ENCODE measurements at places on chromosomes 3 and 15. TPM values are rescaled to one million over a fixed set of nuclear protein-coding genes. Genes with fewer than 3 reads are reported as not detected.

The LMAN1L gene
- not detected for total RNA-seq

The LRRC34 gene
- not detected for total RNA-seq

The RASGRP1 gene
- 0.40 TPM for total RNA-seq

The ACAN gene
- 1.4 TPM for total RNA-seq

The GASK1A gene
- total RNA-seq, result not detected

The PRSS50 gene
- total RNA-seq, result not detected

The MED12L gene
- 0.42 TPM for total RNA-seq

The GCSAM gene
- not detected for total RNA-seq

The FOXL2NB gene
- total RNA-seq, result 1.0 TPM

The EXOSC7 gene
- 46.5 TPM for total RNA-seq

The RAB6B gene
- 2.6 TPM for total RNA-seq

The FEZF2 gene
- total RNA-seq, result not detected

The SIAH2 gene
- total RNA-seq, result 17.9 TPM

The GABRB3 gene
- 70.0 TPM for total RNA-seq

The SPINK8 gene
- not detected for total RNA-seq

The CD200R1L gene
- 0.05 TPM for total RNA-seq

The KBTBD13 gene
- total RNA-seq, result not detected

The ATP13A4 gene
- total RNA-seq, result not detected

The MASP1 gene
- total RNA-seq, result not detected

The CTXN2 gene
- total RNA-seq, result not detected

The RGMA gene
- 0.49 TPM for total RNA-seq

The INAFM2 gene
- 7.6 TPM for total RNA-seq

The PLCL2 gene
- 3.9 TPM for total RNA-seq

The BNC1 gene
- total RNA-seq, result 0.65 TPM

The STT3B gene
- total RNA-seq, result 68.7 TPM

The SLC2A2 gene
- not detected for total RNA-seq

The PPARG gene
- total RNA-seq, result 39.5 TPM

The NTRK3 gene
- 24.5 TPM for total RNA-seq

The ALDH1L1 gene
- total RNA-seq, result 0.36 TPM

The GXYLT2 gene
- 1.6 TPM for total RNA-seq

The LIPH gene
- total RNA-seq, result 4.3 TPM

The SH3GL3 gene
- total RNA-seq, result 0.25 TPM

The SLC6A20 gene
- total RNA-seq, result 0.08 TPM

The HYAL1 gene
- total RNA-seq, result 0.54 TPM

The TTLL13 gene
- total RNA-seq, result 0.57 TPM

The C3orf52 gene
- 10.3 TPM for total RNA-seq

The PPP1R14D gene
- total RNA-seq, result not detected

The C15orf62 gene
- total RNA-seq, result 0.03 TPM

The C2CD4A gene
- total RNA-seq, result 0.17 TPM

The GOLGA8J gene
- 0.09 TPM for total RNA-seq

The GOLGA6A gene
- 0.09 TPM for total RNA-seq

The CCK gene
- 1.7 TPM for total RNA-seq

The GOLGA6L4 gene
- total RNA-seq, result 0.60 TPM

The SLC22A13 gene
- total RNA-seq, result not detected

The PYGO1 gene
- total RNA-seq, result 7.2 TPM

The RPP25 gene
- total RNA-seq, result 28.2 TPM

Measured in A549 treated with AZD2906 at 1 μM for 4 hours (cell line).